ENCODE measurements at places on chromosomes 5 and 9.
A peak's percentile ranks its signal among the peaks of the same experiment; 100 is the strongest.

- no peak for DNase-seq
These were observed 35.0 kb downstream of the ADAMTS6 start for GRCh38 chr5:65446682-65447081.

- peak; percentile 22 for DNase-seq
These were observed 2.9 kb downstream of the STK10 start for GRCh38 chr5:172185096-172185461.

DNA sequence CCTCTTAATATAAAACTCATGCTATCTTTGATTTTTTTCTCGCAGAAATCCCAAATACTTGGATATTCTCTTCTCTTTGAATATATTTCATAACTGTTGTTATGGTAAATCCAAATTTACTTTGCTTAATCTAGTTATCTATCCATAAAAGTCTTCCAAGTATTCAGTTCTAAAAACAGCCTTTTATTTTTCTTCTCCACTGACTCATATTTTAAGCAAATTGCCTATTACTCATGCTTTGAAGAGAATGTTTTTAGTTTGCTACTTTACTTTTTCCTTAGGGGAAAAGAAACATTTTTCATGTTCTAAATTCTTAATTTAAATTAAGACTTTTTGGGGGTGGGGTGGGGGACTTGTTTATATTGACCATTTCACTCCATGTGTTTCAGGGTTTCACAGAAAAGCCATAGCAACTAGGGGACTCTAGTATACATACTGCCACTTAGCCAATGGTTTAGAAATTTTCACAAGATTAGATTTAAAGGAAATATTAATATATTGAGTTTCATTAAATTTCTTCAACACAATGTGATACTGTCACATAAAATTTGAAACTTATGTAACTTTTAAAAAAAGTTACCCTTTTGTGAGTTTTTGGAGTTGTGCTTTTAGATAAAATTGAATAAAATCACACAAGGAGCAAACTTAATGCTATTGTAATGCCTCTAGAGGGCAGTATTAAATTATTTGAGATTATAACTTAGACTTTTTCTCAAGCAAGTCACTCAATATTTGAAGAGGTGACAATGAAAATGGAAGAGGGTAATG is 545.8 kb upstream of the ARRDC3 start:
- no peak for DNase-seq

GRCh38 chr5:171573451-171574225 is 154.2 kb downstream of the FGF18 start:
- DNase-seq, result no peak

- DNase-seq, result no peak
These were observed 66.4 kb downstream of the SETX start for GRCh38 chr9:132288361-132288760.

DNA sequence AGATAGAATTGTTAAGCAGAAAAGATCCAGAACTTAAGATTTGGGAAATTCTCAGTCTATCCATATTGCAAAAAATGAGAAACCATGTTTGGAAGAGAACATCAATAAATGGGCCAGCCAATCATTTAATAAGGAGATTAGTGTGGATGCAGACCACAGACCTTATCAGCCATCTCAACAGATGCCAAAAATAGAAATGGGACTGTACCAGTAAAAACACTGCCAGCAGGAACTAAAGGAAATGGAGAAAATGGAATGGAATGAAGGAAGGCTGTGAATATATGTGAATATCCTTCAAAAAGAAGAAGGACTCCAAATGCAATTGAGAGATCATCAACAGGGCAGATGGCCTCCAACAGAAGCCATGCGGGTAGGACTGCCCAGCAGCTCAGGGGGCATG is 52.7 kb upstream of the ZNF618 start:
- no peak for DNase-seq

GRCh38 chr5:67292201-67292940 is 95.8 kb upstream of the CD180 start:
- DNase-seq, result no peak

DNA sequence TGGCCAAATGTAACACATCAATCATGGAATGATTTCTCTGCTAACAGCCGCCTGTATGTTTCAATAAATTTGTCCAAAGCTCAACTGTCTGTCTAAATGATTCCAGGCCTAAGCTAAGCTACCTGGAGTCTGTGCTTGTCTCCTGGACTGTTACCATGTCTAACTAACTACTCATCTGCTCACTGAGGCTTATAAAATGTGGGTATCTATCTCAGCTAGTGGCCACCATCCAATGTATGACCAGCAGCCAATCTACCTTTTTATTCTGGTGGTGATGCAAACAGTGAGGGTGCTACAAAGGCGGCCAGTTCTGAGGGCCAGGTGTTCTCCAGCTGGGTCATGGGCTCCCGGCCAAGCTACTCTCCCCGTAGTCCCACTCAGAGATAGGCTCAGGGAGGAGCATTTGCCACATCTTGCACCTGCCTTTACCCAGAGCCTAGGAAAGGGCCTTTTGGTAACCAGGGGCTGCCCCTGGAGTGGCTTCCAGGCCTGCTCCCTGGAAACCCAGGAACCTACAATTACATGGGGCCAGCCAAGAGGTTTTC is 59.1 kb downstream of the PFDN1 start:
- DNase-seq, result no peak

DNA sequence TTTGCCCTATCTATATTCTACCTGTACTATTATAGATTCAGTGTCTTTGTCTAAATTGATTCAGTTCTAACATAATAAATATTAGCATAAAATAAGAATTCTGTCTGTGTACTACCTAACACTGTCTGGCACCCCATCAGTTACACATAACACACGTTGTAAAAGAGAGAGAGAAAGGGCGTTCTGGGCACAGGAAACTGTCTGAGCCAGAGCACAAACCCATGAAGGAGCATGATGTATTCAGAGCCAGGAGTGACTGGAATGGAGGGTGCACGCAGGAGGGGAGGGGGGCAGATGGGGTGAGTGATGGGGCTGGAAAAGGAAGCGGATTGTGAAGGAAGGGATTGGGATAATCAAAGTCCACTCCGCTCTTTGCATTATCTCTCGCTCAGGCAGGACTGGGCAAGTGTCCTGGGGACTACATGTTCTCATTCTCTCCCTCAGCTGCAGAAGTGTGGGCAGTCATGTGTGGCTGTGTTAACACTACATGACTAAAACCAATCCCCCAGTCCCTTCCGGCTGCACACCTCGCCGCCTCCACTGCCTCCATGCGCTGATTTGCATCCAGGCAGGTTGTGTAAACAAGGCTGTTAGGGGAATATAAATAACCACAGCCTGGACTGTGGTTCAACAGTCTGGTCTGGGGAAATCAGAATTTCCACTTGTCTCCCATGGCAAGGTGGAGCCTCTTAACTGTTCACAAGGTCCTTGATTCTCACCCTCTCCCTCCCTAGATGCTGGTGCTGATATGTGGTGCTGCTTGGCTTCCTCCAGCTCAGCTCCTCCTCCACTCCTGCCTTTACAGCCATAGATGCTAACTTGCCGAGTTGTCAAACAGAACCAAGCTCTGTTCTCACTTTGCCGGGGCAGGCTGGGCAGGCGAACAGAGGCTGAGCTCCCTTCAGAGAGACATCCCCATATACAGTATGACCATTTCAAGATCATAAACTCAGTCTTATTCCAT is 367.5 kb upstream of the BRINP1 start:
- no peak for DNase-seq

DNA sequence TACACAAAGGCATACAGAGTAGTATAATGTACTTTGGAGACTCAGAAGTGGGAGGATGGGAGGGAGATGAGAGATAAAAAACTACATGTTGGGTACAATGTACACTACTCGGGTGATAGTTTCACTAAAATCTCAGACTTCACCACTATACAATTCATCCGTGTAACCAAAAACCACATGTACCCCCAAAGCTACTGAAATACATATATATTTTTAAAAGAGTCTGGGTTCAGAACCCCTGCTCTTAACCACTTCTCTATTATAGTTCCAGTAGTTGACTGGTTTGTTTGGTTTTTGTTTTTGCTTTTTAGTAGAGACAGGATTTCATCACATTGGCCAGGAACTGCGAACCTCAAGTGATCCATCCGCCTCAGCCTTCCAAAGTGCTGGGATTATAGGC is 22.6 kb downstream of the SGTB start:
- no peak for DNase-seq

DNA sequence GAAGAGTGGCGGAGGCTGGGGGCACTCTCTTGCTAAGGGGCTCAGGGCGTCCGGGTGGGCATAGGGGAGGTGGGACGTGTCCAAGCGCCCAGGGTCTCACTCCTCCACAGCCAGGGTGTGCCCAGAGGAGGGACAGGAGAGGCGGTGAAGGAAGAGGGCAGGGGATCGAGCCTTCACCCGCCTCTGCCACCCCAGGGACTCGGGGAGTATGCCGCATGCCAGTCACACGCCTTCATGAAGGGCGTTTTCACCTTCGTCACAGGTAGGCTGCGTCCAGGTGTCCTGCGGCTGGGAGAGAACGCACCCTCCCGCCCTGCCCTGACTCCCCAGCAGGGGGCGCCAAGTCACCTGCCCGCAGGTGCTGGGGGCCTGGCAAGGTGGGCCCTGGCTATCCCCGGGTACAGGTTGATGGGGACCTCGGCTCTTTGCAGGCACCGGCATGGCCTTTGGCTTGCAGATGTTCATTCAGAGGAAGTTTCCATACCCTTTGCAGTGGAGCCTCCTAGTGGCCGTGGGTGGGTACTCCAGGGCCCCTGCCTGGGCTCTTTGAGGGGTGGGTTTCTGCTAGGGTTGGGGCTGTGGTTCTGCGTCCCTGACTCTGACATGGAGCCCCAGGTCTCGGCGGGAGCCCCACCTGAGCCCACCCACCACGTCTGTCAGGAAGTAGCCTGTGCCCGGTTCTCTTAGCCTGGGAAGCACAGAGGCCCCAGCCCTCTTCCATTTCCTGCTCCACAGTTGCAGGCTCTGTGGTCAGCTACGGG is 552 bp downstream of the TMEM141 start:
- peak; percentile 67 for DNase-seq

DNA sequence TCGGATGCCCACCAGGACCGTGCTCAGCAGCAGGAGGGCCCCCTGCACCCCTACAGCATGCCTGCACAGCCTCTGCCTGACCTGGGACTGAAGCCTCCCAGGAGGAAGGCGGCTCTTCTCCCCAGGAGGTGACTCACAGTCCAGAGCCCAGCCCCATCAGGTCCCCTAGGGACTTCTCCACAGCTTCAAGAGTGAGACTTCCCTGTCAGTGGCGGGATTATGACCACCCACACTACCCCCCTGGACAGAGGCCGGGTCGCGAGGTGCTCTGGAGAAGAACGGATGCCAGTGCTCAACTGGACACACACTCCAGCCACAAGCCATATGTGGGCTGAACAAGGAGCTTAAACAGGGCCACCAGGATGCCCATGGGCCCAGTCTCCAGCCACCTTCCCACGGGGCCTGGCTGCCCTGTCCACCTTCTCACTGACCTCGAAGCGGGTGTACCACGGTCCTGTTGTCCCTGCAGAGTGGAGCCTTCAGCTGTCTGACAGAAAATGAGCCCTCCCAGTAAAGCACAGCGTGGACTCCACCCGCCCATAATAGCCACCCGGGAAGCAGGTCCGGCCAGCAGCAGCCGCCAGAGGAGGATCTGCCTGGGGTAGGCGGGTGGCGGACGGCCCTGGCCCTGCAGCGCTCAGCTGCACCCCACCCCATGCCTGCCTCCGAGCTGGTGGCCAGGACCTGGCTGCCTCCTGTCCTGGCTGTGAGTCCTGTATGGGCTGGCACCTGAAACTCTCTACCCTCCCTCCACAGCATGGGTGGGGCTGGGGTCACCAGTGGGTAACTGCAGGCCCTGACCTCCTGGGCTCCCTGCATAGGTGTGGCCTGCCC is 54.7 kb downstream of the SEMA4D start:
- no peak for DNase-seq

DNA sequence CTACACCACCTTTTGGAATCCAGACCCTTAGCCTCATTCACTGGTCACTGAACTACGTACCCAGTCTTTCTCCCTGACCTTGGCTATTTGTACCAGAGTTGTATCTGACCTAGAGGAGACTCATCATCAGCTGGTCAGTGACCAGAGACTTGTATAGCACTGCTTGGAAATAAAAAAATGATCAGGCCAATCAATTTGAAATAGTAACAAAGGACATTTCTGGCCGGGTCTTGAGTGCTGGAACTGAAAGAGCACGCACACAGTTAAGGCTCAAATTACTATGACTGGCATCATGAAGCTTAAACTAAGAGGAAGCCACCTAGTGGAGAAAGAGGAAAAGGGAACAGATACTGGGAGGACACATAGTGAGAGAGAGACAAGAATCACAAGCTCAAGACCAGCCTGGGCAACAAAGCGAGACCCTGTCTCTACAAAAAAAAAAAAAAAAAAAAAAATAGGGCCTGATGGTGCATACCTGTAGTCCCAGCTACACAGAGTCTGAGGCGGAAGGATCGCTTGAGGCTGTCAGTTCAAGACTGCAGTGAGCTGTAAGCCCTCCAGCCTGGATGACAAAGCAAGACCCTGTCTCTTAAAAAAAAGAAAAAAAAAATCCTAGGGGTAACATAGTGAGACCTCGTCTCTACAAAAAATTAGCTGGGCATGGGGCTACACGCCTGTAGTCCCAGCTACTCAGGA is 12.8 kb upstream of the SRP19 start:
- peak; percentile 11 for DNase-seq

DNA sequence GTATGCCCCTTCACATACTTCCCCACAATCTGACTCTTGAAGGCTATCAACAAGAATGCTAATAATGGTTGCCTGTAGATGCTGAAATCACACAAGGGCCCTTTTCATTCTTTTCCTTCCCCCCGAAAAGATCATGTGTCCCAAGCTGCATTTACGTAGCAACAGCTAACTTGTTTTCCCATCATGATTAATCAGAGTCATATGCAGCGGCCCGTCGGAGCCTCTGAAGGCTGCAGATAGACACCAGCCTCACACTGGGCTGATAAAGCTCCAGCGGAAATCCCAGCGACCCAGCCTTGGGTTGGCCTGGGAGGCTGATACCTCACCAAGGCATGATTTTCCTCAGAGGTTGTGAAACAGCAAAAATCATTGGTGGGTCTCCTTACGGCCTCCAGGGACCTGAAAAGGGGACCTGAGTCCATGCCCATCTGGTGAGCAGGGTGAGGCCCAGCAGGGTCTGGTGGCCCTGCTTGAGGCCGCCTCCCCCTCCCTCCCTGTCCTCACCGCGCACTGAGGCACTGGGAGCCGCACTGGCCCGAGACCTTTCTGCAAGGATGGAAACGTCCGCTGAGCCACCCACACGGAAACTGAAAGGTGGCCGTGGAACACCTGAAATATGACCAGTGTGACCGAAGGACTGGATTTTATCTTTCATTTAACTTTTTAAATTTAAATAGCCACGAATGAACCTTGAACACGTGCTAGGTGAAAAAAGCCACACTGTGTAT is 114.2 kb upstream of the PHYKPL start:
- no peak for DNase-seq

DNA sequence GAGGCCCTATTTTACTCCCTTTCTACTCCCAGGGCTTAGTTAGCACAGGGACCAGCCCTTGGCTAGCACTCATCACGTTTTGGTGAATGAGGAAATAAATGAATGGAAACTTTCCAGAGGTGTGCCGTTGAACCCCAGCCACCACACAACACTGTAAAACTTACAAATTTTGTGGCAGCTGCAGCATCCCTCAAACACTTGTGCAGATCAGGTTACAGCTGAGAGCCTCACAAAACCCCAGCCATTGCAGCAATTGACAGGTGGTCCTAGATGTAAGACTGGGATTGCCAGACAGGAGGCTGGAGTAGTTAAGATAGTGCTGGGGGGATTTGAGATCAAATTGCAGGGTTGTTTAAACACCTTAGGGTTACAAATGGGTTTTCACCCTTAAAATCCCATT is 482.2 kb upstream of the KIF2A start:
- no peak for DNase-seq

Measured in CD4-positive, alpha-beta T cell treated with Interferon alpha-2 for 1 hour (primary cell).